ENCODE measurements at places on chromosomes 2 and 18. TPM values are rescaled to one million over a fixed set of nuclear protein-coding genes. Genes with fewer than 3 reads are reported as not detected.

- DNase-seq: no peak
Observed at GRCh38 chr2:54809819-54810218, 86.4 kb downstream of the EML6 start.

DNA sequence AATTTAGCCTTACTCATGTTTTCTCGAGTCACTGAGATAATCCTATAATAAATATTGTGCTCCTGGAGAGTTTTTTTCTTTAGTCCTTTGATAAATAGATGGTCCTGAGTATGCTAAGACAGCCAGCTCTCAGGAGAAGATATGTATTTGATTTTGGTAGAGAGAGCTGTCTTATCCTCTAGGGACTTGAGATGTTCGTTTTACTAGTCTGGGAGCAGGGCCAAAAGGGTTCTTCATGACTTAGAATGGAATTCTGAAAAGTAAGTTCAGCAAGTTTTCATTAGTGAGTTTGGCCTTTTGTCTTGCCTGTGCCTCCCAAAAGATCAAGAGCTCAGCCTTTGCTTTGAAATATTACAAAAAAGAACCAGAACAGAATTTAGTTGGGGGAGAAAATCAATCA is 246.7 kb downstream of the BABAM2 start:
- DNase-seq: no peak

GRCh38 chr2:15048000-15048399 is 415.5 kb downstream of the LRATD1 start:
- no peak for DNase-seq

DNA sequence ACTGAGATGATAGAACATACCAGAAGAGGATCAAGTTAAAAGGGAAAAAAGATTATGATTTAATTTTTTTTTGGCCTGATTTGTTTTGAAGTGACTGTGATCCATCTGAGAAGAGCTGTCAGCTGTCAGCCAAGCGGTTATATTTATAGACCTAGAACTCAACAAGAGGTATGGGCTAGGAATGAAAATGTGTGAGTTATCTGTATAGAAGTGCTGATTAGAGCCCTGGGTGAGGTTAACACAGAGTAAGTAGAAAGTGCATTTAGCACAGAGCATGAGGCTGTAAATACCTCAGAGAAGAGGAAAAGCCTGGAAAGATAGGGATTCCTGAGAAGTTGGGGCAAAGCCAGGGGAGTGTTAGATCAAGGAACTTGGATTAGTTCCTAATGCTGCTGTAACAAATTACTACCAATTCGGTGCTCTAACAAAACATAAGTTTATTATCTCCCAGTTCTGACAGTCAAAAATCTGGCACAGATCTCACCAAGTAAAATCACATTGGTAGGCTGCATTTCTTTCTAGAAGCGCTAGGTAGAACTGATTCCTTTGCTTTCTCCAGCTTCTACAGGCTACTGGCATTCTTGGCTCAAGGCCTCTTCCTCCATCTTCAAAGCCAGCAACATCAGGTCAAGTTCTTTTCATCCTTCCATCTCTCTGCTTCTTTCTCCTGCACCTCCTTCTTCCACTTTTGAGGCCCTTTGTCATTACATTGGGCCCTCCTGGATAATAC is 197.4 kb upstream of the SPHKAP start:
- no peak for DNase-seq

ACMSD gene
- not detected for total RNA-seq

ANKRD36B gene
- 41.9 TPM for total RNA-seq

PSMA8 gene
- total RNA-seq: 1.9 TPM

KCNG2 gene
- total RNA-seq: not detected

All from activated T-cell treated with anti-CD3 and anti-CD28 coated beads, Interleukin-2, amount 50 U/mL, for 72 hours (primary cell).